Transverse colon (tissue), 4 donors: ENCODE measurements at places on chromosomes 3 and 15. TPM values are rescaled to one million over a fixed set of nuclear protein-coding genes. Genes with fewer than 3 reads are reported as not detected.
A peak's percentile ranks its signal among the peaks of the same experiment; 100 is the strongest.

Gene CPNE9
- total RNA-seq: not detected

Gene ANP32A
- 76.9 TPM for total RNA-seq

Gene CRBN
- 158 TPM for total RNA-seq

Gene RPL35A
- 317 TPM for total RNA-seq

Gene ANKRD63
- total RNA-seq: not detected

Gene ZNF592
- total RNA-seq: 23.5 TPM

Gene CLDN16
- not detected for total RNA-seq

Gene SAMMSON
- total RNA-seq: not detected

Gene ERICH6
- total RNA-seq: not detected

Gene HTR3E
- total RNA-seq: 0.80 TPM

Gene CAMKV
- total RNA-seq: not detected

Gene CCDC80
- 55.3 TPM for total RNA-seq

Gene LRTM1
- not detected for total RNA-seq

GRCh38 chr3:76308541-76308940, 523.2 kb upstream of the ZNF717 start:
- no peak for DNase-seq

- no peak for DNase-seq
Measured at GRCh38 chr15:64857421-64857820, 15.7 kb downstream of the PLEKHO2 start.

DNA sequence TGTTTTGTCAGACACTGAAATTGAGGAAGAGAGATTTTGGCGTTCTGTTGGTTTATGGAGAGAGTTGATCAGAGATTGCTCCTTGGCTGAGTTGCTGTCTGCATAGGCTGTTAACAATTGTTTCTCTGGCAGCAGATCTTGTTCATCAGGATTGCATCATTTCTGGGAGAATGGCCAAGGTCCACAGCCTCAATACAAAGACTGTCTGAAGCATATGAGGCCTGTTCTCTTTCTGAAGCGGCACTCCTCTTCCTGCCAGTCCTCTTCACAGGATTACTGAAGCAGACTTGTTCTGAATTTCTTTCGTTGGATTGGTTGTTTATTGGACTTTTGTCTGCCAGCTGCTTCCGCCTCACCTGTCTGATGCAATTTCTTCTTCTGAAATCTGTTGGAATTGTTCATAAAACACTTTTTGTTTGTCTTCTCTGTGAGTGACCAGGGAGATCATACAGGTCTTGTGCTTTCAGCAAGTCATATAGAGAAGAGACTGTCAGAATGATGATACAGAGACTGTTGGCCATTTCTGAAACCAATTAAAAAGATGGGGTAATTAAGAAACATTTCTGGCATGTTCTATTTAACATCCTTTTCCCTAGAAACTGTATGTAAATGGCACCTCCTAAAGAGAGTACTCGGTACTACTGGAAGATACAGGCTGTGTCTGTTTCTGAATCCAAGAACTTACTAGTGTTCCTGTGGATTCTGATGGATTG, 25.5 kb downstream of the SETD5 start:
- DNase-seq: peak; percentile 87

GRCh38 chr3:128619146-128619890, 31.3 kb downstream of the RPN1 start:
- DNase-seq: no peak

DNA sequence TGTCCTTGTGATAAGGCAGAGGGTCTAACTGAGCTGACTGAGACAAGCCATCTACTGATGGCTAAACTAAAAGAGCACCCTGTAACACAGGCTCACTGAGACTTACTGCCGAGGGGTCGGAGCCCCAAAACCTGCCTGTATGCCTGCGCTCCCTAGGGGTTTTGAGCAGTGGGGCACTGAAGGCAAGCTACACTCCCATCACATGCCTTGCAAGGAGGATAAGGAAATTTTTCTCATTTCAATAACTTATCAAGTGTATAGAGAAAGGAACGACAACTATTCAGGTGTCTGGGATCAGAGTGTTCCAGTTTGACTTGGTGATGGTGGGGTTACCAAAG, 292.2 kb downstream of the EPHA6 start:
- no peak for DNase-seq

DNA sequence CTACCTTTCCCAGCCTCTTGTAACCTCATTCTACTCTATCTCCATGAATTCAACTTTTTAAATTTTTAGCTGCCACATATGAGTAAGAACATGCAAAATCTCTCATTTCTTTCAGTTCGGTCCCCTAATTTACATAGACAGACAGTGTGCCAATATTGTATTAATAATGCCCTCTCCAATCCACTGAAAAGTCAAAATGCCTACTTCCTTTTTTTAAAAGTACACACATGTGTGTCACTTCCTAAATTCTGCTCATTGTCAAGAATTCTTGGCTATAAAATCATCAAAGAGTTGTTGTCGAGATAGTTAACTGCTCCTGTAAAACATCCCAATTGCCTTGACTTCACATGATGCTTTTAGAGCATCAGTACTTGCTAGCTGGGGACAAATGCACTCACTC, 84.2 kb upstream of the IL12A start:
- no peak for DNase-seq

- no peak for DNase-seq
Measured at GRCh38 chr15:50330921-50331320, 24.1 kb downstream of the GABPB1 start.

- DNase-seq: no peak
Measured at GRCh38 chr15:63185206-63185605, 4.2 kb upstream of the RAB8B start.

DNA sequence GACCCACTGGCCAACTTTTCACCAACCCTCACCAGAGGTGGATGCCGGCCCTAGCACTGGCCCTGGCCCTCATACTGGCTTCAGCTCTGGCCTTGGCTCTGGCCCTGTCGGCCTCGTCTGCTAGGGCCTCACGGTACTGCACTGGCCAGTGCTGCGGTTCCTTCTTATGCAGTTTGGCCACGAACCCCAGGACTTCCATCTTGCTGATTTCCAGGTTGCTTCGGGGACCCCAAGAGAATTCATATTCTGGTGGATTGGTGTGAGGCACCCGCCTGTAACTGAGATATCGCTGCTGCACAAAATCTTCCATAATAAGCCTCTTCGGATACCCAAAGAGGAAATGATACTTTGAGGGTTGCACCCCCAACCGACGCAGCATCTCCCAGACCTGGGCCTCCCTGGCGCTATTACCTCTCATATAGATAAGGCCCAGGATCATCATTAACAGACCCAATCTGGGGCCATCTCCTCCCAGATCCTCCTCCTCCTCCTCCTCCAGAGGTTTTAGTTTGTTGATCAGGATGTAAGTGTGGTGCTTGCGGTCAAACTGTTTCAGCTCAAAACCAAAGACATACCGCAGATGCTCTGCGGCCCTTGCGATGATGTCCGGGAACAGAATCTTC, 883 bp downstream of the MAGEF1 start:
- peak; percentile 29 for DNase-seq

- no peak for DNase-seq
Measured at GRCh38 chr3:45084820-45085816, 59.0 kb downstream of the CLEC3B start.

DNA sequence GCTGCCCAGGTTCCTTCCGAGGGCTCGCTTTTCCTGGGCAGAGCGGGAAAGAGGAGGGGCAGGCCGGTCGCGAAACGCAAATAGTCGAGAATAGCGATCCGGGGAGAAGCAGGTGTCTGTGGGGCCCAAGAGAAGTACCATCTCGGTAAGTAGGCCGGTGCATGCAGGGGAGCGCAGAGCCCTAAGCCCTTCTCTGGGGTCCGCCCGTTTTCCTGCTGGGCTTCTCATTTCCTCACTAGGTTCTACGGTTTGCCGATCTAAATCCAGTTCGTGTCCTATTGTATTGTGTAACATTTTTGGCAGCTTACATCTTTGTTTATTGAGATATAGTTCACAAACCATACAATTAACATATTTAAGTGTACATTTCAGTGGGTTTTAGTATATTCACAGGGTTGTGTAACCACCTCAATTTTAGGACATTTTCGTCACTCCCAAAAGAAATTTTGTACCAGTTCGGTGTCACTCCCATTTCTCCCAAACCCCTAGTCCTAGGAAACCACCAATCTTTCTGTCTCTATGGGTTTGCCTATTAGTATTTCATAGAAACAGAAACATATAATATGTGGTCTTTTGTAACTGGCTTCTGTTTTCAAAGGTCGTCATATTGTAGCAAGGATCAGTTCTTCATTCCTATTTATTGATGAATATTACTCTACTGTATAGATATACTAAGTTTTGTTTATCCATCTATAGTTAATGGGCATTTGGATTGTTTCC, 6.8 kb upstream of the TRIM69 start:
- DNase-seq: peak; percentile 63

- no peak for DNase-seq
Measured at GRCh38 chr3:69199942-69200341, 77.5 kb upstream of the LMOD3 start.

GRCh38 chr15:70876011-70876410, 16.2 kb downstream of the THAP10 start:
- no peak for DNase-seq

- no peak for DNase-seq
Measured at GRCh38 chr3:151751161-151751560, 17.4 kb downstream of the AADACL2 start.

DNA sequence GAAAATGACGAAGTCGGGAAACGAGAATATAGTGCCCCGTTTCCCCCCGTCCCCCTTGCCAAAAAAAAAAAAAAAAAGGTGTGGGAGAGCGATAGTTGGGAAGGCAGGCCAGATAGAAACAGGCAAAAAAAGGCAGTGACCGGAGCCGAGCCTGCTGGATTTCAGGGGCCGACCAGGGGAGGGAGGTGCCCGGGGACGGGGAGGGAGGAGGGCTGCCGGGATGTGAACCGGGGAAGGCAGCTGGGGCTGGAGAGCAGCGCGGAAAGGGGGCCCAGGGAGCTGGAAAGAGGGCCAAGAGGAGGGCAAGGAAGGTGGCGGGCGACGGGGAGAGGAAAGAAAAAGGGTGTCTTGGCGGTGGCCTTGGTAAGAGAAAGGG, 837 bp downstream of the LRRN1 start:
- DNase-seq: no peak

- no peak for DNase-seq
Measured at GRCh38 chr3:32180141-32180784, 58.2 kb upstream of the CMTM8 start.

GRCh38 chr15:22259881-22260421, 179.6 kb downstream of the OR4M2 start:
- no peak for DNase-seq

DNA sequence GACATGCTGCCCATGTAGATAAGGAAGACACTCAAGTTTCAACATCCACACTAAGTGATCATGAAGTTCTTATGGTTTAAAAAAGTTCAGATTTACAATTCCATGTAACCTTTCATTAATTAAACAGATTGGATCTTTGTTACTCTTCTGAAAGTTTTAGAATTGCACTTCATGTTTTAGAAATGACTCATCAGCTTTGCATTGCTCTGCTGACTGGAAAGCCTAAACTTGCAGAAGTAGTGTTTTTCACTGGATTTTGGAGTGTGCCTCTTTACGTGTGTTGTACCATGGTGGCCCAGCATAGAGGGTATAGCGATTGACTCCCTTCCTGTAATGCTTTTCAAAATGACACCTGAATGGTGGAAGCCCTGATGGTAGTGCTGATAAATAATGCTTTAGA, 157.9 kb downstream of the BBX start:
- DNase-seq: no peak

DNA sequence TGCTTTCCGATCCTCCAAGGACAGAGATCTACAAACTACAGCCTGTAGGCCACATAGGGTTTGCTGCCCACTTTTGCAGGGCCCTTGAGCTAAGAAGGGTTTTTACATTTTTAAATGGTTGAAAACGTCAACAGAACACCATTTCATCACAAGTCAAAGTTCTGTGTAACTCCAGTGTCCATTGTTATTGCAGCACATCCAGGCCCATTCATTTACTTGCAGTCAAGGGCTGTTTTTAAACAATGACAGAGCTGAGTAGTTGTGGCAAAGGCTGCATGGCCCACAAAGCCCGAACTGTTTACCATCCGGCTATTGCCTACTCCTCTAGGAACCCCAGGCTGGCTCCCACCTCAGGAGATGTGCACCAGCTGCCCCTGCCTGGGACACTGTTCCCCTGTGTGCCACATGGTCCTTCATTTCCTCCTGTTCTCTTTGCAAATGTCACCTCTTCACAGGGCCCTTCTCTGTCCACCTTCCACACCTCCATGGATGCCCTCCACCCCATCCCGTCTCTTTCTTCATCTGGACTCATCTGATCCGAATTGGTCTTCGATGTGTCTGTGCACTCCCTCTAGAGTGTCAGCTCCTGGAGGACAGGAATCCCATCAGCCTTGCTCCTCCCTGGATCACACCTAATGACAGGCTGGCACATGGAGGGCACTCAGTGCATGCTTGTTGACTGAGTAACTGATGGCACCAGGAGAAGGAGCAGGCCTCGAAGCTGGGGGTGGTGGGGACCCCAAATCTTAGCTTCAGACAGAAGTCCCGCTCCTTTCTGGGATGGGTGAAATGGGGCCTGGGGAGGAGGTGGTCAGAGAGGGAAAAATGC, 69.5 kb upstream of the IQSEC1 start:
- peak; percentile 0 for DNase-seq

DNA sequence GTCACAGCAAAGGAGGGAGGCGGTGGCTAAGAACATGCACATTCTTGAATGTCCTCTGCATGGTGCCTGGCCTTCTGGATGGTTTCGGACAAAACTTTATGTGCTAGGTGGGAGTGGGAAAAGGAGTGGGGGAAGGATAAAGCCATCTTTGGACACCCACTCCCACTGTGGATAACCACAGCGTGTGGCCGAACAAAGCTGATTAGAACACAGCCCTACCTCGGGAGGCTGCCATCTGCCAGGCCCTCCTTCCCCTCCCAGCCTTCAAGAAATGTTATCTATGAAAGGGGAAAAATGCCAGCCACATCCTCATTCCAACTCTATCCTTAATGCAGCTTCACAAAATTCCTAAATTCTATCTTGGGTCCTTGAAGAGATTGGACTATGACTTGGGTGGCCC, 18.8 kb downstream of the AMOTL2 start:
- no peak for DNase-seq

DNA sequence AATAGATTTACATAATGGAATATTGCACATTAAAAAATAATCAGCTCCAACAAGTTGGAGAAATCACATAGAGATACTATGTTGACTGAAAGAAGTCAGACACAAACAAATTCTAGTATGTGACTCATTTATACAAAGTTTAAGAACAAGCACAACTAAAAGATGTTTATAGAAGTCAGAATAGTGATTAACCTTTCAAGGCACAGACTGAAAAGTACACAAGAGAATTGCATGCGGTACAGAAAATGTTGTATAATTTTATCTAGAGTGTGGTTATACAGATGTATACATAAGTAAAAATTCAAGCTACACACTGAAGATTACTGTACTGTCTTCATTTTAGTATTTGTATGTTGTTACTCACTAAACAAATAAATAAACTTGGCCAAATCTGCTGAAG, 19.3 kb upstream of the ATOSA start:
- no peak for DNase-seq
